ENCODE measurements at places on chromosomes 5 and 9. TPM values are rescaled to one million over a fixed set of nuclear protein-coding genes. Genes with fewer than 3 reads are reported as not detected.
A peak's percentile ranks its signal among the peaks of the same experiment; 100 is the strongest.

GRCh38 chr9:94918038-94918753, 191.7 kb downstream of the AOPEP start:
- no peak for DNase-seq

DNA sequence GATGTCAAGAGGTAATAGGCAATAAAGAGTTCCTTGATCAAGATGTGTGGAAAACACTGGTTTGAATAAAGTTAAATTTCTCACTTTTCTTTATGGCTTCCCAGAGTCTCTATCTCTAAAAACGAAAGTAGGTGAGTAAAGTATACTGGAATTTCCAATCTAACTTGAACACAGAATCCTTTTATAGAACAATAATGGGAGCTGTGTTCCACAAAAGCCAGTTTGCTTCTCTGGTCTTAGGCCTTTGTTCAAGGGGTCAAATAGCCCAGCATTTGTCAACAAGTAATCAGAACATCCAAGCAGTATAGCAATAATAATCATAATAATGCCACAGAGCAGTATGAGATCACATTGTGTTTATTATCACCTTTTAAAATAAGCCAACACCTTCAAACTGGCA, 20.2 kb downstream of the ATP10B start:
- DNase-seq: no peak

DNA sequence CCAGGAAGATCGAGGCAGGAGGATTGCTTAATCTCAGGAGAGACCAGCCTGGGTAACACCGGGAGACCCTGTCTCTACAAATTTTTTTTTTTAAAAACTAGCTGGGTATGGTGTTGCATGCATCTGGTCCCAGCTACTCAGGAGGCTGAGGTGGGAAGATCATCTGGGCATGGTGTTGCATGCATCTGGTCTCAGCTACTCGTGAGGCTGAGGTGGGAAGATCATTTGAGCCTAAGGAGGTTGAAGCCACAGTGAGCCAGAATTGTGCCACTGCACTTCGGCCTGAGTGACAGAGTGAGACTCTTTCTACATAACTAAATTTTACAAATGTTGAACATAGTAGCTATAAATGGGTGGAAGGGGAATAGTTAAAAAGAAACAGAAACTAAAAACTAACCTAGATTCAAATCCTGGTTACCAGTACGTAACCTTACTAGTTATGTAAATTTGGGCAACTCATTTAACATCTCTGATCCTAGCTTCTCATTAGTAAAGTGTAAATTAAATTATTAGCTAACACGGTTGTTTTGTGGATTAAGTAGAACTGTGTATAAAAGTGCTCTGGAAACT, 41.7 kb downstream of the TMEM161B start:
- no peak for DNase-seq

GRCh38 chr5:59099270-59099994, 516.6 kb downstream of the RAB3C start:
- peak; percentile 55 for DNase-seq

CBY3 gene
- not detected for total RNA-seq

DNA sequence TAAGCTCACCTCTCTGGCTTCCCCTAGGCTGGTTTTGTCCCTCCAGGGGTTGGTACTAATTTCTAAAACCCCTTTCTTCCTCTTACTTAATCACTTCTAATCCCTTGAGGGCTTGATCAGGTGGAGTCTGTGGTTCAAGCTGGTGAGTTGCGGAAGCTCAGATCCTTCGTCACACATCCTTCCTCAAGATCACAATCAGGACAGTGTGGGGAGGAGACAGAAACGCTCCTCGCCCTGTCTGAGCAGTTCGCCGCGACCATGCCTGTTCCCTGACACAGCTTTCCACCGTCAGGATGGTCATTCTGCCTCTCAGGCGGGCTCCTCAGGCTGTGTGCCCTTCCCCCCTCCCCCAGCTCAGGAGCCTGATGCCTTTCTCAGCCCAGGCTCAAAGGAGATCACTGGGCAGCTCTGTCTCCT, 24.3 kb downstream of the CPLX2 start:
- DNase-seq: peak; percentile 54

DNA sequence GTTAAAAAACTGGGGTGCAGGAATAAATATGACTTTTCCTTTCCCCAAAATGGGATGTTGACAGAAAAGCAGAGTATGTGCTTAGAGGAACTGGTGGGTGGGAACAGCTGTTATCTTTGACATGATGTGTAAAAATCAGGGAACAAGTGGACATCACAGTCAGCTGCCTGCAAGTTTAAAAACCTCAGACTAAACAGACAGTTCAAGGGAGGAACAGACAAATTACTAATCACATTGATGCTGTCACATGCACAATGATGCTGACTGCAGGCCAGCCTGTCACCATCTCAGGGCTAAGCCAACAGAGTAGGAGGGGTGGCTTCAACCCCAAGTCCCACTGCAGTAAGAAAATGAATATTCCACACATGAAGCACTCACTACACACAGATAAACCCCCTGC, 38.2 kb upstream of the UBAP2 start:
- DNase-seq: no peak

GRCh38 chr9:107954312-107954711, 464.7 kb upstream of the KLF4 start:
- no peak for DNase-seq

DNA sequence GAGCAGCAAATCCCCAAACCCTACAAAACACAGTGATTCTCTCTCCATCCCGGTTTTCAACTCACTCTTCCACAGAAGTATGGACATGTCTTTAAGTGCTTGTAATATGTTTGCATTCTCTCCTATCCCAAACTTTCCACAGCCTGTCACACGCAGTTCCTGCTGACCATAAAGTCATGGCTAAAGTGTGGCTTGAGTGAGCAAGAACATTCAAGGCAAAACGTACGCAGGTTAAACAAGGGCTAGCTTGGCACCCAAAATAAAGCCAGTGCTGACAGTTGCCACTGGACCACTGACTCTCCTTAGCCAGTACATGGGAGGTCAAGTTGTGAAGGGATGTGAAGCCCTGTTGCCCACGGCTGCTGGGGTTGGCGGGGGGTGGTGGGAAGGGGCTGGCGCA, 211.1 kb upstream of the IRX1 start:
- no peak for DNase-seq

OR1L1 gene
- total RNA-seq: not detected

GRCh38 chr9:22645893-22646292, 199.3 kb downstream of the DMRTA1 start:
- no peak for DNase-seq
